ENCODE measurements at places on chromosomes 4 and X. TPM values are rescaled to one million over a fixed set of nuclear protein-coding genes. Genes with fewer than 3 reads are reported as not detected.

CDKL5 gene
- 3.8 TPM for polyA plus RNA-seq

SYTL4 gene
- polyA plus RNA-seq: 0.11 TPM

CT55 gene
- 0.15 TPM for polyA plus RNA-seq

DDX60 gene
- polyA plus RNA-seq: 0.53 TPM

RAB41 gene
- not detected for polyA plus RNA-seq

KLKB1 gene
- polyA plus RNA-seq: 12.0 TPM

TRPC3 gene
- 0.41 TPM for polyA plus RNA-seq

P2RY10 gene
- not detected for polyA plus RNA-seq

Measured in H1 (cell line).